NCI-H510A (cell line): ENCODE measurements at places on chromosomes 3 and 15.

DNA sequence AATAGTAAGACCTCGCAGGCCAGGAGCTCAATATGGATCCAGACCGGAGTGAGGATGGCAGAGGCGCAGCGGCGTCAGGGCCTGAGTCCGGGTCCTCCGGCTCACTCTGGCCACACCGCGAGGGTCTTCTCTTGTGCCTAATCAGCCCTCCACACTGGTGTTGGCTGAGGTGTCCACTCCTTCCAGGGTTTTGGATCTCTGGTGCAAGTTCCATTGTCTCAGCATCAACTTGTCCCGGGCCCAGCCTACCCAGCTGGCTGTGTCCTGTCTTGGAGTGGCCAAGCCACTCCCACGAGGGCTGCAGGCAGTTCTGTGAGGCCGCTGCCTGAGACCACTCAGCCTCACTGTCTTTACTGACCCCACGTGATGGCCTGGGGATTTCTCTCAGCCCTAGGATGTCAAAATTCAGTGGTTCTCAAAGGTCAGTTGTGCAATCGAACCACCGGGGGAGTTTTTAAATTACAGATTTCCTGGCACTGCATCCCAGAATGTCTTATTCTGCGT is 12.6 kb upstream of the GOLGA6L7 start:
- no peak for DNase-seq

GRCh38 chr15:69666441-69666882 is 213.8 kb downstream of the RPLP1 start:
- DNase-seq = no peak

GRCh38 chr3:193935916-193936315 is 200.0 kb upstream of the HES1 start:
- no peak for DNase-seq

DNA sequence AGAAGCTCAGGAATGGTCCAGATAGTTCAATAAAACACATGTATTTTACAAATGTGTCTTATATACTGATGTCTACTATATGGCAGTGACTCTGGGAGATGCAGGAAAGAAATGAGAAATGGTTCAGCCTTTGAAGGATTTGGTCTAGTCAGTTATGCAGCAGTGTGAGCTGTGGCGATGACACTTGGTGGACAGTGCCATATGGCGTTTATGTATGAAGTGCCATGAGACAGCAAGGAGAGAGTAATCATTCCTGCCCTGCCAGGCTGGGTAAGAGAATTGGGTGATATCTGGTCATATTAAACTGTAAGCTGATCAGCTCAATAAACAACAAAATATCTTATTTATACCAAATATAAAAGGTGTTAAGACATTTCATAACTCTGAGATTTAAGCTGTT is 47.6 kb upstream of the ANP32A start:
- DNase-seq = no peak

- DNase-seq = no peak
Observed at GRCh38 chr3:142523921-142524566, 54.5 kb downstream of the ATR start.

DNA sequence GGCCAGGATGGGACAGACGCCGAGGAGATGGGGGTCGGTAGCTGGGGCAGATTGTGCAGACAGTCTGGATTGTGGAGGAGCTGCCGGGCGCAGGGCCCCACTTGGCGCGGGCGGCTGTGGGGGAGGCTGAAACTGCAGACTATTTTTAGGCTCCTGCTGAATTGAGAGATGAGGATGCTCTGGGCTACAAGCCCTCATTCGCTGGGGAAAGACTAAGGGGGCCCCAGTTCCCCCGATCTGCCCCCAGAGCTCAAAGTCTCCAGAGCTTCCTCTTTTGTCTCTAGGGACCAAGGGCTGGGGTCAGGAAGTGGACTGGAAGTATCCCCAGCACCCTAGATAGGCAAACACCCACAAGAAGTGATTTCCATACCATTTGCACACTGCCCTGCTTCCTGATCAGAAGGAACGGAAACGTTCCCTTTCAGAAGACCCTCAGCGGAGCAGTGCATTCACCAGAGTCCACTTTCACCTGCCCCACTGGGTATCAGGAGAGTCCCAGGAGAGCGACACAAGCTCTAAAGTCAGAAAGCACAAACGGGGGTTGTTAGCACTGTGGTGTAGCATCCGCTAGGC is 29.7 kb downstream of the SEMA7A start:
- DNase-seq = no peak

- no peak for DNase-seq
Observed at GRCh38 chr3:112508860-112509259, 9.6 kb upstream of the BTLA start.

GRCh38 chr15:77983708-77984445 is 93.6 kb downstream of the TBC1D2B start:
- no peak for DNase-seq

GRCh38 chr3:86147119-86147518 is 843.8 kb downstream of the VGLL3 start:
- no peak for DNase-seq

GRCh38 chr3:113055961-113056360 is 65.2 kb downstream of the GTPBP8 start:
- DNase-seq = no peak

DNA sequence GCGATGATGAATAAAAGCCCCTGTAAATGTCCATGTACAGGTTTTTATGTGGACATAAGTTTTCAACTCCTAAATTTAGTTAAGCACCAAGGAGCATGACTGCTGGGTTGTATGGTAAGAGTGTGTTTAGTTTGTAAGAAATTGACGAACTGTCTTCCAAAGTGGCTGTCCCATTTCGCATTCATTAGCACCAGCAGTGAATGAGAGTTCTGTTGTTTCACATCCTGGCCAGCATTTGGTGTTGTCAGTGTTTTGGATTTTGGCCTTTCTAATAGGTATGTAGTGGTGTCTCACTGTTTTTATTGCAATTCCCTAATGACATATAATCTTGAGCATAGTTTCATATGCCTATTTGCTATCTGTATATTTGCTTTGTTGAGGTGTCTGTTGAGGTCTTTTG is 3.7 kb downstream of the ZNF621 start:
- DNase-seq = no peak

DNA sequence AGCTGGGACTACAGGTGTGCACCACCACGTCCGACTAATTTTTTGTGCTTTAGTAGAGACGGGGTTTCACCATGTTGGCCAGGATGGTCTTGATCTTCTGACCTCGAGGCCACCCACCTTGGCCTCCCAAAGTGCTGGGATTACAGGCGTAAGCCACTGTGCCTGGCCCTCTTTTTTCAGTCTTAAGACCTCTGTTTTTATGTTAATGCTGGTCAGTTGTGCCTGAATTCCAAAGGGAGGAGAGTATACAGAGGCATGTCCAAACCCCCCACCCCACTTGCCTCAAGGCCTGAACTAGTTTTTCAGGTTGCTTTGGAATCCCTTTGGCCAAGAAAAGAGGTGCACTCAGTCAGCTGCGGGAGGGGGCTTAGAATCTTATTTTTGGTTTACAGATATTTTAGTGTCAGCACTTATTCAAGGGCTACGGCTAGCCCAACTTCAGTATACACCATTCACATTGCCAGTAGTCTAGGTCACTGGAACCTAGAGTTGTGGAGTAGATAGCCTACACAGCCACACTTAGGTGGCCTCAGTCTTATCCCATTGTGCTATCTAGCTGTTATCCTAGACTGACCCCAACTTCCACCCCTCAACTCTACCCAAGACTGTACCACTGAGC is 128.0 kb upstream of the TPM1 start:
- DNase-seq = no peak

GRCh38 chr3:124352149-124352539 is 360.2 kb upstream of the ROPN1 start:
- DNase-seq = no peak

- no peak for DNase-seq
Observed at GRCh38 chr15:60643555-60643954, 164.6 kb upstream of the ICE2 start.

GRCh38 chr3:59442046-59442445 is 392.2 kb upstream of the CFAP20DC start:
- DNase-seq = no peak

DNA sequence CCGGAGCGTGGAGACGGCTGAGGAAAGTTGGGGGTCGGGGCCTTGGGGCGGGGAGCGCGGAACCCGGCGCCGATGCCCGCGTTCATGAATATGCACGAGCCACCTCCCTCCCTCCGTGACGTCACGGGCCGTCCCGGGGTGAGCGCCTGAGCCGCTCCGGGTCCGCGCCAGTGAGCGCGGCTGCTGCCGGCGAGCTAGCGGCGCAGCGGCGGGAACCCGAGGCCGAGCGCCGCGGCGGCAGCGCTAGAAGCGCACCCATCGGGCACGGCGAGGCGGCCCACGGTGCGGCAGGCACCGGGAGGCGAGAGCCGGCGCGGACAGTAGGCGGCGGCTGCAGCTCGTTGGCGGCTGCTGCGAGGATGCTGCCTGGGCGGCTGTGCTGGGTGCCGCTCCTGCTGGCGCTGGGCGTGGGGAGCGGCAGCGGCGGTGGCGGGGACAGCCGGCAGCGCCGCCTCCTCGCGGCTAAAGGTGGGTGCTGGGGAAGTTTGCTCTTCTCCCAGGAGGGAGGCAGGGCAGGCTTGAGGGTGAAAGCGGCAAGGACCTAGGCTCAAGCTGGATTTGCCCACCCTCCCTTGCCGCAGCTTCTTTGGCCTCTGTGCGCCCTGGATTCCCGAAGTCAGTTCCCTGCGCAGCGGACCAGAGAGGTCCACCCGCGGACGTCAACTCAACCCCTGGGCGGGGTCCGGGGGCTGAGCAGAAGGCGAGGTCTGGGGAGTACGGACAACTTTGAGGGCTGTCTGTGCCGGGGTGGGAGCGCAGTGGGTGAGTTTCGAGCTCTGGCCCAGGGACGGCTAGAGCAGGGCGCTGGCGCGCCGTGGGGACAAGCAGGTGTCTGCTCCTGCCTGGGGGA is at the start of gene CLSTN2:
Gene CLSTN2 (plus strand): TSS at position 170 of the 850 bp plus-strand sequence.
- peak; percentile 47 for DNase-seq

DNA sequence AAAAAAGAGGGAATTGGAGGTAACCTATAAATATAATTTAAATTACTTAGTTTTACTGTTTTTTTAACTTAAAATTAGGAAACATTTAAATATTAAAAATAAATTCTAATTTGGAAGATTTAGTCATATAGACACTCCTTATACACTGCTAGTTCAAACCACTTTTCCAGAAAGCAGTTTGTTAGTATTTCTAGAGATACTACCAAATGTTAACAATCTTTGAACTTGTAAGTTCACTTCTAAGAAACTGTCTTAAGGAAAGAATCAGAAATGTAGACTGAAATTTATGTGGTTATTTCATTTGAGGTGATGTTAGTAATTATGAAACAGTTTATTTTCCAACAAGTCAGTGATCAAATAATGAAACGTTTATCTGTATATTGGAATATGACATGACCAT is 22.7 kb downstream of the CTDSPL2 start:
- DNase-seq = no peak

- DNase-seq = no peak
Observed at GRCh38 chr3:123387532-123387931, 61.4 kb downstream of the ADCY5 start.

- DNase-seq = no peak
Observed at GRCh38 chr3:17359911-17360310, 382.5 kb downstream of the TBC1D5 start.

DNA sequence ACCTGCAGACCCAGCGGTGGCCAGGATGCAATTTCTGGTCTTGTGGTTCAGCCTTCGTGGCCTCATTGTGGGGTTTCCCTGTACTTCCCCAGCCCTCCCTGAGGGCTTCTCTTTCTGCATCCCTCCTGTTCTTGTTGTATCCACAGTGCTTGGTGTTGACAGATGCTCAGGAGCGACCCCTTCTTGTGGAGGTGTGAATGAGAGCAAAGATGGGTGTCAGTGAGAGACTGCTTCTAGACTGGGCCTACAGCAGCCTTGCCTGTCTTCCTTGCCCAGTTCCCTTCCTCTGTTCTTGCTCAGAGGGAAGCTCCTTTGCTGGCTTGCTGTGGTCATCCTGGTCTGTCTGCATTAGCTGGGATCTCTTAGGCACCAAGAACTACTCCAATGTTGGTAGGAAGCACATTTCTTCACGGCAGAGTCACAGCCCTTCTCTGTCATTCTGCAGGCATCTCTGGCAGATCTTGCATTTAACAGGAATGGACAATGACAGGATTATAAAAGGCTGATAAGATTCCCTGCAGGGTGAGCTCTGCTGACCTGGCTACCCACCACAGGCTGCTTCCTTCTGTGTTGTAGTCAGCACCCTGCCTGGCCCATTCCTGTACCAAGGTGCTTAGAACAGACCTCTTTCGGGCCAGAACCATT is 317.8 kb upstream of the C2CD4B start:
- DNase-seq = no peak

DNA sequence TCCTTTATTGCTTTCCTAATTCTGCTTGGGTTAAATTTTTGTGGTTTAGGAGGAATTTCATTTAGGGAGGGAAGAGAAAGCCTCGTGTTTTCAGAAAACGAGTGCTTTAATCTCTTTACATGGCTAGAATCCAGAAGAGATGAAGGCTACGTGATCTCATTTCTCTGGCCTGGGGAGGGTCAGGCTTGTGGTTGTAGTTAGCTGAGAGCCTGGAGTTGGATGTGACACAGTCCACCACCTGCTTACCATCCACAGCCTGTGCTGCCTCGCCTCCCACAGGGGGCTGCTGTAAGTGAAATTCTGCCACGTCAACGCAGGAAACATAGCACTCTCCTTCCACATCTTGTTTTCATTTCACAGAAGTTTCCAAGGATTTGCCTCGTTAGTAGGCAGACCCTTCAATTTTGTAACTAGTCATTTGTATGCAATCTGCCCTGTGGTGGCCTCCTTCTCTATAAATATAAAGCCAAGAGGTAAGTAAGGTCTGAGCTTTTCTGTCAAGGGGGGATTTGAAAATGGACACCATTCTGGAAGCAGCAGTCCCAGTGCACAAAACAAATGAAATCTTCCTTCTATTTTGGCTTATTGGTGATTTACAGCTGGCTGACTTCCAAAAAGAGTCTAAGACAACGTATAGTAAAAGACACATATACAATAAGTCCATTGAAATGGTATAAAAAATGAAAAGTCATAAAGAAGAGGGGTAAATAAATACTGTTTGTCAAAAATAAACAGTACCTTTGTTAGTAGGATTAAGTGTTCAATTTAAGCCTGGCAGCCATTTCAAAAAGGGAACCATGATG is 3.4 kb downstream of the GXYLT2 start:
- no peak for DNase-seq

DNA sequence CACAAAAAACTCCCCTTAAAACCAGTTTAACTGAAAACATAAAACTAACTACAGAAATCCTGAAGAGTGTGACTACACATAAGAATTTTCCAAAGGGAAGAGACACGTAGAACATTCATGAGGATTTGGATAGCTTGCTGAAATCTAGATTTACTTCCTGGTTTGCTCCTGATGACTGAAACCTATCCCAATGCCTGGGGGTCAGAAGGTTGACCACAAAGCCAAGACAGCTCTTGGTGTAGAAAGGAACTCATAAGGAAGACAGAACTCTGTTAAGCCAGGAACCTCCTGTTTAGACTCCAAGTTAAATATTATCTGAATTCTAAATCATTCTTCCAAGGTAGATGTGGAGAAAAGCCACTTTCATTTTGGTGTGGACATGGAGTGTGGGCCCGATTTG is 92.8 kb downstream of the TFG start:
- no peak for DNase-seq

DNA sequence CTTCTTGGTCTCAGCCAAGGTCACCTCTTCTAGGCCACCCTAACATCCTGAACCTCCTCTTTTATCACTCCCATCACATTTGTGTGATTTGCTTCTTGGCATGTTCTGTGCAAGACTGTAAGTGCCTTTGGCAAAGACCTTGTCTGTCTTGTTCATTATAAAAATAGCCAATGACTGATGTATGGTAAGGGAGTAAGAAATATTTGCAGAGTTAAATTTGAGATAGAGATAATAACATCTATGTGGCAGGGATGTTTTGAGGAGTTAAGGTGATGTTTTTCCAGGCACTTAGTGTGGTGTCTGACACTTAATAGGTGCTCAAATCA is 202.3 kb downstream of the CADPS start:
- DNase-seq = no peak
